ENCODE measurements at places on chromosomes 2 and 18. TPM values are rescaled to one million over a fixed set of nuclear protein-coding genes. Genes with fewer than 3 reads are reported as not detected.

The RPRM gene
- total RNA-seq, result not detected

The PAX8 gene
- 4.4 TPM for total RNA-seq

The CNDP1 gene
- total RNA-seq, result not detected

The SLC4A3 gene
- total RNA-seq, result 23.0 TPM

The NAT8 gene
- total RNA-seq, result not detected

The LCT gene
- 0.12 TPM for total RNA-seq

Data from HCT116 (cell line).